SK-N-DZ (cell line): ENCODE measurements at places on chromosomes 7 and 10.

DNA sequence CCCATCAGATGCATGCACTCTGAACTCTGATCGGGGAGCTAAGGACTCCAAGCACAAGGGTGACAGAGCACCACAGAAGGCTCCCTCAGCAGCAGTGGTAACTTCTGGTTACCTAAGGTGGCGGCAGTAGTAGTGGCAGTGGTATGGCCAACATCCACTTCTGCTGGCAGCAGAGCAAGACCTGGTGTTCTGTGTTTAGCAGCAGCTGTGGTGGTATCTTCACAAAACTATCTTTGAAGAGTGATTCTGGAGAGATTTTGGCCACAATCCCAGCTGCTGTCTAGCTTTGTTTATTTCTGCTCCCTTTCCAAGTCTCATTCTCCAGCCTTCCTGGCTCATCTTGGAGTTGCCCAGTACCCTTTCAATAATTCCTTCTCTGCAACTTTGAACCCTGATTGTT lies 102.4 kb upstream of the LRGUK start:
- DNase-seq, result no peak

DNA sequence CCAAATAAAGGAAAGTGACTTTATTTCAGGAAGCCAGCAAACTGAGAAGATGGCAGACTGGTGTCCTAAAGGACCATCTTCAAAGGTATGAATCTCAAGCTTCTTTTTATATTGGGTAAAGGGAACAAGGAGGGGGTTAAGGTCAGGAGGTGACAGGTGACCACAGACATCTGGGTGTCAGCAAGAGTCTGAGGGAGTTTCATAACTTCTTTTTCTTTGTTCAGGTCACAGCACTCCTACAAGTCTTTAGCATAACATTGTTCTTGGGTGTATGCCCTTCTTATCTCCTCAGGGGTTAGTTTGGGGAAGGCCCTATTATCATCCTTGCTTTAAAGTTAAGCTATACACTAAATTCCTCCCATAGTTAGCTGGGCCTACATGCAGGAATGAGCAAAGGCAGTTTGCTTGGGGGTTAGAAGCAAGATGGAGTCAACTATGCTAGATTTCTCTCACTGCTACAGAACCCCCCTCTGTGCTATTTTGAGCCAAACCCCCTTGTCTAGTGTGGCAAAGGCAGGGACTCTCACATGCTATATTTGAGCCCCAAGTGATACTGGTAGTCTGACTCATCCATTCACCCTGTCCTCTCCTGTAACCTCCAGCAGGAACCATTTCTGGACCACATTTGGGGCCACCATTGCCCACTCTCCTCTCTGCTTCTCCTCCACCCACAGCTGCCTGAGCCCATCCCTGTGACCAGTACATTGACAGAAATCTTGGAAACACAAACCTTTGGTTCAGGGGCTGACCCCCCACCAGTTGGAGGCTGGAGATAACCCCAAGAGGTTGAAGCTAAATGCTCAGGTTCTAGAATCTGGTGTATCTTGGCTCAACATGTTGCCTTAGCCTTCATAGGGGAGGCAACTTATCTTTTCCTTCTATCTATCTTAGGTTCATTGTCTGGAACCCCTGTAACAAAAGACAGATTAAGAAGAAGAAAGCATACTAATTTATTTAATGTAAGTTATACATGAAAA lies 55.5 kb upstream of the LRGUK start:
- DNase-seq, result no peak

GRCh38 chr7:141359740-141360415 lies 191.3 kb upstream of the AGK start:
- no peak for DNase-seq

- DNase-seq, result no peak
Measured at GRCh38 chr10:74593470-74593869, 232.9 kb upstream of the KAT6B start.

DNA sequence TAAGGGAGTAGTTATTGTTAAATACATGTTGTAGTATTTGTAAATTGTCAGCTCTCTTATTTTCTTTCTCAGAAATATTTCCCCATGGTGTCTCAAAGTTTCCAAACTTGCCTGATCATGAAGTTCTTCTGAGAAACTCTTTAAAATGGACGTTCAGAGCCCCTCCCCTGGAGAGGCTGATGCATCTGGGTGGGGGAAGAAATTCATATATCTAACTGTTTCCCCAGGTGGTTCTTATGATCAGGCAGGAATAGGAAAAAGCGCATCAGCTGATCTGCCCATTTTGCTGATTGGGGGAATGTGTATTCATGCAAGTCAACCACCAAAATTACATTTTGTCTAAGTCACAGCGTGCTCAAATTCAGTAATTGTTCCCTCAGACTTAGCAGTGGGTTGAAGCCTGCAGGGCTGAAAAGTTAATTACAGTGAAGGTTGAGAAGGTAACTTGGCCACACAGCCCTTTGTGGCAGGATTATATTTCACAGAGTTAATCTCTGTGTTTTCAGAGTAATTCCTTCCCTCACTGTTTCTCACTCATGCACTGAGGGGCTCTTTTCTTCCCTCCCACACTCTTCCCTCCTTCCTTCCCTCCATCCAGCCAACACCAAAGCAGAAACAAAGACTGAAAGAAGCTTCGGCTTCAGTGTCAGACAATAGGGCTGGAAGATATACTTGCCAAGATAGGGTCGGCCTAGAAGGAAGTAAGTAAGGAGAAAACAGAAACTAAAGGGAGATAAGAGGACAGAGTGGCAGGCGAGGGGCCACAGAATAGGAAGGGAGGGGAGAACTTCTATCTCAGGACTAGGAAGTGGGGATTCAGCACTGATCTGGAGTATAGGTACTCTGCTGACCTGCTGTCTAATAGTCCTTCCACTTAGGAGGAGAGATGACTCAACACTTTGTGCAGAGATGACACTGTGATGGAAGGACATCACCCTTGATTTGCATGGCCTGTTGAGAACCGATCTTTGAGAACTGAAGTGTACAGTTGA lies 50.5 kb upstream of the STARD3NL start:
- no peak for DNase-seq

GRCh38 chr10:49505076-49505475 lies 33.8 kb downstream of the ERCC6 start:
- no peak for DNase-seq

DNA sequence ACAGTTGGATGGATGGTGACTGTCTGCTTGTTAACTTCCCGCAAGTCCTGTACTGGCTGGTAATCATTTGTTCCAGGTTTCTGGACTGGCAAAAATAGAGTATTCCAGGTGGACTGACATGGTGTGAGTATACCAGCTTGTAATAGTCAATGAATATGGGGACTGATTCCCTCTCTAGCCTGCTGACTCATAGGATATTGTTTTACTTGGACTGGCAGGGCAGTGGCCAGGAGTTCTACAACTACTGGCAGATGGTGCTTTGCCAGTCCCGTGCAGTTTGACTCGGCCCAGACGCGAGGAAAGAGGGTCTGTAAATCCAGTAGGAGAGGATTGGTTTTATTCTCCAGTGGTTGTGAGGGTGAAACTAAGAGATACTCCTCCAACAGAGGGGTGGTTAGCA lies 78.0 kb downstream of the PRR15 start:
- no peak for DNase-seq

DNA sequence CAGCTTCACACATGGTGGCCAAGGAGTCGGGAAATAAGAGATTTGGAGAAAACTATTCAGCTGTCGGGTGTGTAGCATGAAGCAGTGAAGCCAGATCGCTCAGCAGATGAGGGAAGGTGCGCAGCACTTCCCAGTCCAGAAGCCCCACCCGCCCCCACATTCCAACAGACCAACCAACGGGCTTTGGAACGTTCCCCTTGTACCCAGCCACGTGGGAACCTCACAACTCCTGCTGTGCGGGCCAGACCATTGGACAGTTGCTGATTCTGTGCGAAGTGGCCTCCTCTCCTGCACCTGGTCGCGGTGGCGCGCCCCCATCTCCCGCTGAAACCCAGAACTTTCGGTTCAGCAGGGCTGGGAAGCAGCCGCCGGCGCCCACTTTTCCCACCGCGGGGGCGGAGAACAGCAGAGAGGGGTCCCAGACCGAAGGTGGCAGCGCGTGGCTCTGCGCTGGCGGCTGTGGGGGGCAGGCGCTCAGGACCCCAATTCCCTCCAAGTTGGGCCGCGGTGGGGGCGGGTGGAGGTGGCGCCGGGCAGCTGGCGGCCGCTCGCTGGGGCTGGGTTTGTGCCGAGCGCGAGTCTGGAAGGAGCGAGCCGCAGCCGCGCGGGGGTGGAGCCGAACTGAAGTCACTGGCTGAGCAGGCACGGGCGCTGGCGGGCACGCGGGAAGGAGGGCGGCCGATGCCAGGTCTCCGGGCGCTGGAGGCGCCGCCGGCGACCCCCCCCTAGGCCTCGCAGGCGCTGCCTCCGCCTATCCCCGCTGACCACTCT lies 1301.5 kb upstream of the SORCS1 start:
- DNase-seq, result no peak

DNA sequence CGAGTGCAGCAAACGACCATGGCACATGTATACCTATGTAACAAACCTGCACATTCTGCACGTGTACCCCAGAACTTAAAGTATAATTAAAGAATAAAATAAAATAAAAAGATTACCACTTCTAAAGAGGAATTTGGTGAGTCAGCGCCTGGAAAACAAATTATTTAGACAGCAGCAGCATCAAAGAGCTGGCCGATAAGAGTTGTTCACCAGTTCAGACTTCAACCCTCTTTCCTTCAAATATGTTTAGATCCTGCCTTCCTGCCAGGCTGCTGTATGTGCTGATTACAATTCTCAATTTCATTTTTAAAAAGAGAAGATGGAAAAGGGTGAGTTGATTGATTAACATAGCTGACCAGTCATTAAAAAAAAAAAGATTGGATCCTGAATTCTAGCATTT lies 672.0 kb upstream of the NRP1 start:
- DNase-seq, result no peak
